Hematopoietic multipotent progenitor cell treated with erythropoietin and hydrocortisone succinate and interleukin-3 and kit ligand, for 6 days (in vitro differentiated cells): ENCODE measurements at places on chromosomes 6 and 20.

DNA sequence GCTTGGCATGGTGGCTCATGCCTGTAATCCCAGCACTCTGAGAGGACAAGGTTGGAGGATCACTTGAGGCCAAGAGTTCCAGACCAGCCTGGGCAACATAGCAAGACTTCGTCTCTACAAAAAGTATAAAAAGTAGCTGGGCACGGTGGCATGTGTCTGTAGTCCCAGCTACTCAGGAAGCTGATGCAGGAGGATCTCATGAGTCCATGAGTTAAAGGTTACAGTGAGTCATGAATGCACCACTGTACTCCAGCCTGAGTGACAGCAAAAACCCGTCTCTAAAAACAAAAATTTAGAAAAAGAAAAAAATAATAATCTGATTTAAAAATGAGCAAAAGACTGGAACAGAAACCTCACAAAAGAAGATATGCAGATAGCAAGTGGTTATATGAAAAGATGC, 279.7 kb downstream of the RNGTT start:
- DNase-seq = no peak

GRCh38 chr6:27293436-27294098, 18.5 kb downstream of the POM121L2 start:
- no peak for DNase-seq

DNA sequence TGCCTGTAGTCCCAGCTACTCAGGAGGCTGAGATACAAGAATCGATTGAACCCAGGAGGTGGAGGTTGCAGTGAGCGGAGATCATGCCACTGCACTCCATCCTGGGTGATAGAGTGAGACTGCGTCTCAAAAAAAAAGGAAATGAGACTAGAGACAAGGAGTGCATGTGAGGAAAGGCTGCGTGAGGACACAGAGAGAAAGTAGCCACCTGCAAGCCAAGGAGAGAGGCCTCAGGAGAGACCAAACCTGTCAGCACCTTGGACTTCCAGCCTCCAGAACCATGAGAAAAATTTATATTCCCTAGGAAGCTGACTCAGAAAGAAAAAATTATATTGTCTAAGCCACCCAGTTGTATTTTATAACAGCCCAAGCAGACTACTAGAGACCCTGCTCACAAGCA, 7.4 kb upstream of the BEND3 start:
- DNase-seq = no peak

DNA sequence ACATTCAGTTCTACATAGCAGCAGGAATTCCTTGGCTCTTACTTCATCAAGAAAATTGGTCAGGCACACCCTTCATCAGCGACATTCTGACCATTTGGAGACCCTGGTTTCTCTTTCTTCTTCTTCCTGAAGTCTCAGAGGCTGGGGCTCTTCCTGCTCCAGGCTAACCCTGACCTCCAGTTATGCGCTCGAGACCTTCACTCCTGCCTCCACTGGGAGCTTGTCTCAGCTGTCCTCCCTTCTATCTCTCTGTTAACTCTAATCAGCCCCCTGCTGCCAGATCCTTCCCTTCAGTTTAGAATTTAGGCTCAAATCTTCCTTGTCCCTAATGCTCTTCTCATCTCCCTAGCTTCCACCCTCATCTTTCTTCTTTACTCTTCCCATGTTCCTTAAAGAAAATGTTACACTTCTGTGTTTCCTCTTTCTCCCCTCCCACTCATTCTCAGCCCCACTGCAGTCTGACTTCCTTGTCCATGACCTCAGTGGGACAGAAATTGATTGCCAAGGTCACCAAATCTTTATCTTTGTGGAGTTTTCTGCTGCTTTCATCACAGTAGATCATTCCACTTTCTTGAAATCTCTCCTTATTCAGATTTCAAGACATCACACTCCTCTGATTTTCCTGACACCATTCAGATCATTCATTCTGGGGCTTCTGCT, 8.4 kb upstream of the HLA-DOA start:
- no peak for DNase-seq

- DNase-seq = no peak
These were observed 50.6 kb upstream of the COL9A1 start for GRCh38 chr6:70353448-70353847.
